AML-193 (cell line): ENCODE measurements at places on chromosomes 6 and 20.

DNA sequence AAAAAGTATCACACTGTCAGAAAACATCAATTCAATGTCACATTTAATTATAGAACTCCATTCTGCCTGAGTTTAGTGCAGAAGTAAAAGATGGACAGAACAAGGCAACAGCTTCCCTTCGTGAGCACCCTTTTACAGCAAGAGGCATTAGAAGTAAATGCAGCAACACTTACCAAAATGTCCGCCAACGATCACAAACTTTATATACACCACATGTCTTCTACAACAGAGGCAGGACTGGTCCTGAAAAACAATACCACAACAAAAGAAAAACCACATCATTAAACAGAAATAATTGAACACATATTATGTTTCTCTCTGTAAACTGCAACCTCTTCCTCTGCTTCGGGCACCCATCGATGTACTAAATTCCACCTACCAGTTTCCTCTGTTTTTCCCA, 92.9 kb downstream of the FYN start:
- no peak for DNase-seq

DNA sequence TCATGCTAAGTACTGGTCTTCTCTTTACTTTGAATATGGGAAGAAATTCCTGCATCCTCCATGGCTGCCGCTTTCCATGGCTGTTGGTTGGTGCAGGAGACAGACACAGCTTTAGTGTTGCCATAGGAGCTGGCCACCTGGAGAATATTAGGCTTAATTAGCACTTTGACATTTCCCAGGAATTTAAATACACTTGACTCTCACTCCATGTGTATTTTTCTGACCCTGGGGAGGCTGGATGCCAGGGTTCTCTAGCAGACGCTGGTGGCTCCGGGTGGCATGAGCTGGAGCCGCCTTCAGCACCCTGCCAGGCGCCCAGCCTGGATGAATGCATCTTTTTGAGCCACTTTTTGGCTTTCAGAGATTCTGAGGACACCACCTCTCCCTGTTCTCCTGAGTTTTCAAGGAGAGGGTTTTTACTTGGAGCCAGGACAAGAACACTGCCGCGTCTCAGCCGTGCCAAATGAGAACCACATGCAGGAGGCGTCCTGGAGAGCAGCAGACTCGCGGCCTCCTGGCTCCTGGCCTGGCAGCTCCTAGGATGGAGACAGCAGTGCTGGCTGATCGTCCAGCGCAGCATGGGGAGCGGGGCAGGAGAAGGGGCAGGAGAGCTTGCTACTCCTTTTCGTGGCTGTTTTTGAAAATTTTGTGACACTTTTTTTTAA, 258.8 kb downstream of the SMOC2 start:
- no peak for DNase-seq

DNA sequence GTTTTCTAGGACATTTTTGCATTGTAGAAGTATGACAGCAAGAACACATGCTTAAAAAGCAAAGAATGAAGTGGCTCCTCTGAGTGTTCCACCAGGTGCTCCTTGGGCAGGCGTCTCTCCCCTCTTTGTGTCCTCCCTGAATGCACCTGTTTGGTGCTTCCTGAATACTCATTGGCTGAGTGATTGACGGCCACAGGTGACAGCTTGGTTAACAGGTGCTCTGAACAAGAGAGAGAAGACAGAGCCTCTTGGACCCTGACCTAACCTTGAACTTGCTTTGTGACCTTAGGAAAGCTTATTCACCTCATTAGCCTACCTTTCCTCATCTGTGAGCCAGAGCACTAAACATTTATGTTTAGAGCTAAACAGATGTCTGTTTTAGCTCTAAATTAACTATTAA, 93.7 kb downstream of the TULP4 start:
- DNase-seq = no peak

DNA sequence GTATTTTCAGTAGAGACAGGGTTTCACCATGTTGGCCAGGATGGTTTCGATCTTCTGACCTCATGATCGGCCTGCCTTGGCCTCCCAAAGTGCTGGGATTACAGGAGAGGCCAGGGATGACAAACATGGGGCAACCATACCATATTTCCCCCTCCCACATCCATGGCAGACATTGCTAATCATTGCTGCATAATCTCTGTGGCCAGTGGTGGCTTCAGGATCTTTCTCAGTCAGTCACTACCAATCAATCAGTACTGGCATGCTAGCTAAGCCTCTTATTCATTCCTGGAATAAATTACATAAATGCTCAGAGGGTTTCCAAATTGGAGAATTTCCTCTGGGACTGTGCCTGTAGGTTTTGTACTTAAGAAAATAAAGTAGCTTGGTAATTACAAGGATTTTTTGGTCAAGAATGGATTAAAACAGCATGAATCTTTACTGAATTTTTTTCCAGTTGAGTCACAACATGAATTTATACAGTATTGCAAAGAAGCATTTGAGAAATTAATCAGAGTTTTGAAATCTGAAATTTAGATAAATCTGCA, 138.1 kb downstream of the FNDC1 start:
- DNase-seq = no peak

DNA sequence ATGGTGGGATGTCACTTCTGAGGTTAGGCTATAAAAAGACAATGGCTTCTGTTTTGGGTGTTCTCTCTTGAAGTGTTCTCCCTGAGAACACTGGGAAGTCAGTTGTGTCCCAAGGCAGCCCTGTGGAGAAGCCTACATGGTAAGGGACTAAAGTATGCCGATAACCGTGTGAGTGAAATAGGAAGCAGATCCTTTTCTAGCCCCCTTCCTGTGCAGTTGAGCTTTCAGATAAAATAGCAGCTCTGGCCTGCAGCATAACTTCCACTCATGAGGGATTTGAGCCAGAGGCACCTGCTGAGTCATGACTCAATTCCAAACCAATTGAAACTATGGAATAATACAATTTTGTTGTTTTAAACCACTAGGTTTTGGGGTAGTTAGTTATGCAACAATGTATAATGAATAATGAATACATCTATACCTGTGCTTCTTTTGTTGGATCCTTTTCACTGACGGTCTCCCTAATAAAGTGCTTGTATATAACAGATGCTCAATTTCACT, 241.6 kb downstream of the TFAP2B start:
- DNase-seq = no peak
